ENCODE measurements at places on chromosomes 6 and 20.

- no peak for DNase-seq
These were observed 159.8 kb downstream of the KCNQ5 start for GRCh38 chr6:72781624-72782023.

DNA sequence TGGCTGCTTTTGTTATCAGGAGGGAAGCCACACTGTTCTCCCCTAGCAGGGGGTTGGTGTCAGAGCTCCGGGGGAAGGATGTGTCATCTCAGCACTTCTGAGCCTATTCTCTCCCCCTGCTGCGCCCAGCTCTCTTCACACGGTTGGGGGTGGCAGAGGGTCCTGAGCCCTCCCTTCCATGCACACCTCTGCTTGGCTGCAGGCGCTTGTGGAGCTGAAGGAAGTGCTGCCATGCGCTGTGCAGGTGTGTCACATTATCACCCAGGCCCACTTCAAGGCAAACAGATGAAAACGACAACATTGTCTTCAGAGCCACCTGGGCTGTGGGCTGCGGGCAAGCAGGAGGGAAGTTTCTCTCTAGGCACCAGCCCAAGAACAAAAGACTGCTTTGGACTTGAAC, 263.4 kb downstream of the BMP7 start:
- DNase-seq = no peak

DNA sequence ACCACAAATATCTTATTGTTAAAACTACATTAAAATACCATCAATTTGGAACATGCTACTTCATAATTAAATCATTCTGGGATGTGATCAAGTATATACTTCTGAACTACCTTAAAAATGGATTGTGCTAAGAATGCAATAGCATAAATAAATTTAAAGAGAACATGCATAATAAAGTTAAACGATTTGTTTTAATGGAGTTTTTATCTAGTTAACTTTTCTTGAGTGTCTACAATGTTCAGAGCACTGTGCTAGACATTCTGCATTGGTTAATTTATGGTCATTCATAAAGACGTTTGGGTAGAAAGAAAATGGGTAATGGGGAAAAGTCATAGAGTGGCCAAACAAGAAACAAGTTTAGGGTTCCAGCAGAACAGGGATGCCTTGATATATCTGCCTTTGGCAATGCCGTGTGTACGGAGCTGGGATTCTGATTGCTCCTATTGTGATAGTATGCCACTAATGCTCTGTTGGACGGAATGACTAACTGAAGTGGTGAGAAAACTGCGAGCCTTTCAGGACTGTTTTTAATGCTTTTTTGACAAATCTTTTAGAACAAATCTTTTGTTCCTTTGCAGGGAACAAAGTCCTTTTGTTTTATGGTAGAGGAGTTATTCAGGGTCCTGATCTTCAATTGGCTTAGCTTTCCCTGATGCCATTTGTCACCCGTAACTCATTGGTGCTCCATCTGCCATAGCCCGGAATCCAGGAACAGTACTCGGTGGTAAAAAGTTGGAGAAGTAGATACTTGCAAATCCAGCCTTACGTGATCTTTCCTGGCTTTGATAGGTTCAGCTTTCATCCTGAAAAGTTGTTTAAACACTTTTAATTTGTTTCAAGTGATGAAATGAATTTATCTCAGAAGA, 162.6 kb downstream of the BCKDHB start:
- no peak for DNase-seq

- no peak for DNase-seq
These were observed 85.5 kb downstream of the KHDC1L start for GRCh38 chr6:73139681-73140383.

- no peak for DNase-seq
These were observed 104.2 kb downstream of the AGPAT4 start for GRCh38 chr6:161169696-161170095.

DNA sequence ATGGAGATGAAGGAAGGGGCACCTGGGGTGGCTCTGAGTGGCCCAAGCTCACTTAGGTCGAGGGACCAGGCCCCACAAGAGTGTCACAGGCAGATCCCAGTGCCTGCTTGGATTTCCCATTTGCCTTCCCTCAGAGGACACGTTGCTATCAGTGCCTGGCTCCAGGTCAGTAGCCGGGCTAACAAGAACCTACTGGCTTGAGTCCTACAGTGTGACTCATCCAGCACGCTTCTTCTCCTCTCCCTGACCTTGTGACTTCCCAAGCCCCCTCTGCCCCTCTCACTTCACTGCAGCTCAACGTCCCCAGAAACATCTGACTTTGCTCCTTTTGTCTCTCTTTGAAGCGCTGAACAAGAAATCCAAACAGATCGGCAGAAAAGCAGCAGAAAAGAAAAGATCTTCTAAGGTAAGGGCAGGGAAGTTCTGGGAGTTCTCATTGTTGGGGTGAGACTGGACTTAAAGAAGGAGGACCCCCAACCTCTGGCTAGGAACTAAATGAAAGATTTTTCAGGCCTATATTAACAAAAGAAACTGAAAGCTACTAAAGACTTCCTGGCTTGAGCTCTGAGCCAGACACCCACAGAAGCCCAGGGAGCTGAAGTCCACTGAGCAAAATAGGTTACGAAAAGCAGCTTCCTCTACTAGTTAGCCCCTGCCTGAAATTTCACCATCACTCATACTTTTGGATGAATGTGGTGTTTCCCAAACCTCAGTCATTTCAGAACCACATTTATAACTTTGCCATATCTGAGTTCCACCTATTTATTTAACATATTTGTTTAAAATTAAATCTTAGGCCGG, 21.5 kb downstream of the ASIP start:
- DNase-seq = no peak

DNA sequence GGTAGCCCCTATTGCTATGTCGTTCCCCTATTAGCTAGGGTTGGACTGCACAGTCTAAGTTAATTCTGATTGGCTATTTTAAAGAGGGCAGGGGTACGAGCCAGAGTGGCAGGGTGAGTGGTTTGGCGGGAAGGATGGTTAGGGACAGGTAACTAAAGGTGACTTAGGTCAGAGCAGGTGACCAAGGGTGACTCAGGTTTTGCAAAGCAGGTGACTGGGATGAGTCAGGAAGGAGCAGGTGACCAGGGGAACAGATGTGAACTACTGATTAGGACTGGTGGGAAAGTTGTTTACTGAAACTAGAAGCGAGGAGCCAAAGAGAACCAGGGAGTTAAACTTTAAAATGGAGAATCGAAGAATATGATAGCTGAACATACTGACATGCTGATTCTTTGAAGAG, 295.2 kb downstream of the GJA1 start:
- DNase-seq = no peak
